ENCODE measurements at places on chromosomes 11 and 22.

DNA sequence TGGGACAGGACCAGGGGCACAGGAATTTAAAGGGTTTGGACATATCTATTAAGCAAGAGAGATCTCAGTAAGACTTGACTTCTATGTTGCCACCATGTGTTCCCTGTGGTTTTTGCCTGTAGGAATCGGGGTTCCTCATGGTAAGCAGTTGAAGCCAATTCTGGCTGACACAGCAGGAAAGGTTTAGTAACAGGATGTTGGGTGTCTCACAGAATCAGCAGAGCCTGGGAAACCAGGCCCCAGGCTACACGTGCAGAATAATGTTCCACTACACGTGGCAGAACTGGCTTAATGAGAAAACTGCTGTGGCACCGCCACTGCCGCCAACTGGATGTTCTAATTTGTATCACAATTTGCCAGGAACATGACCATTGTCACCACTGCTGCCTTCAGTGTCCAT, 264.6 kb upstream of the PLET1 start:
- DNase-seq, result peak; percentile 57

GRCh38 chr11:18706330-18707243, 8.0 kb downstream of the TMEM86A start:
- no peak for DNase-seq

DNA sequence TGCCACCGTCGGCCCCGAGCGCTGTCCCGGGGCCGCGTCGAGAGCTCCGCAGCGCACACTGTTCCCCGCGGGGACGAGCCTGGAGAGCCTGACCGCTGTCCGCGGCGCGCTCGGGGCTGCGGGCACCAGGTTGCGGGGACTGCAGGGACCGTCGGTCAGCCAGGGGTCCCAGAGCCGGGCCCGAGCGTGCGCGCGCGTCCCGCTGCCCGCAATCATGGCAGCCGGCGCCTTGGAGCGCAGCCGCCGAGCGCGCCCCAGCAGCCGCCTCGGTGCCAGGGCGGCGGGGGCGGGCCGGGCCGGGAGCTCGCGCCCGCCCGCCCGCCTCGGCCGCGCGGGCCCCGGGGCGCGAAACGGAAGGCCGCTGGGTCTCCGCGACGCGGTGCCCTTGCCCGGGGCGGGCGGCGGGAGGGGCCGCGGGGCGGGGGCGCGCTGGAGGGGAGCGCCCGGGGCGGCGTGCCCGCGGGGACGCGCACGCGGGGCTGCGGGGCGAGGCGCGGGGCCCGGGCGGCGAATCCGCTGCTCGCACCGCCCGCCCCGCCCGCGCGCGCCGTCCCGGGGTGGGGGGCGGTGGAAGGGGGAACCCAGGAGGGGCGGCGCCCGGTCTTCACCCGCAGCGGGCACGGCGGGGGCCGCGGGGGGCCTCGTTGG, 79.4 kb upstream of the PPARA start:
- DNase-seq, result no peak

GRCh38 chr11:62171261-62171723, 18.7 kb upstream of the SCGB1D1 start:
- peak; percentile 78 for DNase-seq

Data from HT1080 (cell line).